ENCODE measurements at places on chromosomes 1 and 21.

GRCh38 chr1:10185759-10186158 is 24.6 kb upstream of the KIF1B start:
- no peak for DNase-seq

DNA sequence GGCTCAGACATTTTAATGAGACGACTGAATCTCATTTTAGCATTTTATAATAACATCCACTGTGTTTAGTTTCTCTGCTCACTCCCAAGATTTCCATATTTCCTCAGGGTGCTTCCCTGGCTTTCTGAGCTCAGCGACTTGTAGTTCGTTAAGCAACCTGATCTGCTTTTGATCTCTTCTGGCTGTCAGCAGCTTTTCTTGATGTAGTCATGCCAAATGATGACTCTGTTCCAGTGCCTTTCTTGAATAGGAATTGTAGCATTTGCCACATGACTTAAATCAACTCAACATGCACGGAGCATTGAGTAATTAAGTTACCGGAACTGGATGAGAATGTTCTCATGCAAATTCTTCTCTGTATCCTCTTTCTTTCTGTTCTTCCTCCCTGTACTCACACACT is 246.1 kb downstream of the FMN2 start:
- DNase-seq, result peak; percentile 17

GRCh38 chr1:180909462-180909976 is 3.2 kb upstream of the KIAA1614 start:
- peak; percentile 43 for DNase-seq

GRCh38 chr1:194710671-194711070 is 1524.3 kb upstream of the B3GALT2 start:
- DNase-seq, result no peak

DNA sequence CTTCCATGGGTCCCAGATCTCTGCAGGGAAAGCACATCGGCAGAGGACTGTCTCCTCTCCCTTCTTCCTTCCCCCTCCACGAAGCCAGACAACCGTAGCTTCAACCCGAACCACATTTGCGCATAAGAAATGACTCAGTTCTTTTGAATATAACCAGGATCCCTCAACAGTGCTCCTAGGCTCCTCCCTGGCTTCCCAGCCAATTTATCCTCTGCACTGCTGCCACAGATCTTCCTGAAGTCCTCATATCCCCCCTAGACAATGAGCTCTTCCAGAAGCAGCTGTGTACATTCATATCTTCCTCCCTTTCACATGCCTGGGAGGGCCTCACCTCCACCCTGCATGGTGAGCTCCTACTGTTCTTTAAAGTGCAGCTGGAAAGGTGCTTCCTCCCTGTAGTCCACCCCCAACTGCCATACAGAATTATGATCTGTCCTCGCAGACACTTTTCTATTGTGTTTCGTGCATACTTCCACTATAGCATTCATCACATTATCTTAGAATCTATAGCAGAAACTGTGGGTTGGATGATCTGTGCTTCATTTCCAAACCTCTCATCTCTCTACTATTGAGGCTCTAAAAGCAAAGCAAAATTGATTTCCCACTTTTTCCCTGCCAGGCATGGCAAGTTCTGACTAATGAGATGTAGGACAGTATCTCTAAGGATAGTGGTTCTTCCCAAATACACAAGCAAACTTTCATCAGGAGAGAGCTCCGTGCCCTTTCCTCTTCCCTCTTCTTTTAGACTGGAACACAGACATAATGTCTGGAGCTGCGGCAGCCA is 179.3 kb upstream of the HMGB4 start:
- no peak for DNase-seq

GRCh38 chr1:52907068-52907811 is 14.3 kb downstream of the ECHDC2 start:
- DNase-seq, result no peak
